ENCODE measurements at places on chromosomes 12 and 14.
A peak's percentile ranks its signal among the peaks of the same experiment; 100 is the strongest.

DNA sequence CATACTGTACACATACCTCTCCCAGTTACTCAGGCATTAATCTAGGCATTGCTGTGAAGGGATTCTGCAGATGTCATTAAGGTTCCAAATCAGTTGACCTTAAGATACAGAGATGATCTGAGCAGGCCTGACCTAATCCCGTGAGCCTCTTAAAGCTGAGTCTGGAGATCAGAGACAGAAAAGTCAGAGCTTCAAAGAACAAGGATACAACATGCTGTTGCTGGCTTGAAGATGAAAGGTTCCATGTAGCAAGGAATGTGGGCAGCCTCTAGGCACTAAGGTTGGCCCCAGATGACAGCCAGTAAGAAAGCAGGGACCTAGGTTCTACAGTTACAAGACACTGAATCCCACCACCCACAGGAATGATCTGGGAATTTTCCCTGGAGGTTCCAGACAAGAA lies 81.1 kb downstream of the MAP1LC3B2 start:
- DNase-seq = peak; percentile 59

GRCh38 chr12:65755596-65755978 lies 68.7 kb upstream of the HMGA2 start:
- no peak for DNase-seq

GRCh38 chr14:63499701-63500250 lies 43.4 kb downstream of the PPP2R5E start:
- no peak for DNase-seq

GRCh38 chr12:73266206-73266605 lies 994.0 kb downstream of the TRHDE start:
- no peak for DNase-seq

GRCh38 chr12:131827961-131828534 lies at the start of gene MMP17:
Gene MMP17 (plus strand): TSS chr12:131828393. CDS start chr12:131828495, 102 bp downstream.
- DNase-seq = peak; percentile 71

DNA sequence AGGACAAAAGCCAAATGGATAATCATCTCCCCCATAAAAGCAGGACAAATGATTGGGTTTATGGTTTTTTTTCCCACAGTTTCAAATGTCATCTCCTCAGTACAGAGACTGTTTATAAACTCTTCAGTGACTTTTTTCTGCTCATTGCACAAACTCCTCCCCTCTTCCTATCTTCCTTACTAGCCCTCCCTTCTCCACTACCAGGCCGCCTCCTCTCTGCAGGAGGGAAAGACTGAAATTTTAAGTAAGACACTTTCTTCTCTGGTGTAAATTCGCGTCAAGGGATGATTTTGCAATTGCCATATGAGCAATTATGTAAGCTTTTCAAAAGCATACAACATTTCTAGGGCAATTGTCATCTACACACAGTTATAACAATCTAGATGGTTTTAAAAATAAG lies 37.0 kb downstream of the BTG1 start:
- no peak for DNase-seq

DNA sequence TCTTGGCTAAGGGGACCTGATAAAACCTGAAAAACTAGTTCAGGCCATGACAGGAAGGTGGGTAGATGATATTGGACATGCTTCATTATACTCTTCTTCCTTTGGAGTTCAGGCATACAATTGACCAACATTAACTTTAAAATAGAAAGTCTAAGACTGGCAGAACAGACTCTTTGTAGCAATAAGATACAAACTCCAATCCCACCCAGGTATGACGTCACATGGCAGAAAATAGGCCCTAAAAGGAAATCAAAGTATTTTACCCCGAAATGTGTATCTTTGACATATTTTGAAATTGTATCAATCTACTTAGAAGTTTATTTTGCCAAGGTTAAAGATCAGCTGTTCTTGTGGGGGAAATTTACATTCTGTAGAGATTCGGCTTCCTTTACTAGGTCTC lies 198.1 kb upstream of the LRIG3 start:
- no peak for DNase-seq

DNA sequence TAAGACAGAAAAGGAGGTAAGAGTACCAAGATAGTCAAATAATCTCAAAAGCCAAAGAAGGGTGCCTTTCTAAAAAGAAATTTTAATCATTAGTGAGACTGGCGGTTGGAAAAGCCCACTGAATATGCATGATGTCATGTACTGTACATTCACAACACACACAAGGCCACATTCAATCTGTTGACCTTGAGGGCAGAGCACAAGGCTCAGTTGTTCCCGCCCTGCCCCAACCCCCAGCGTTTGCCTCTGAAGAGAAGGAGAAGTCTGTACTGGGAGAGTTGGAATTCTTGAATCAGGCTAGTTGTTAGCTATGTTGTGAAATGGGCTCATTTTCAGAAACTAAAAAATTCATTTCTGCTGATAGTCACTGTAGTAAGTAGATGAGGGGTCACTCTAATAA lies 50.2 kb upstream of the NID2 start:
- DNase-seq = no peak
